ENCODE measurements at places on chromosomes 5 and 9.

- no peak overlapping the region for H3K4me3 ChIP-seq
- H3K27me3 ChIP-seq: no peaks in the 10 kb centered on the region
- no peaks in the 10 kb centered on the region for H3K36me3 ChIP-seq
These were observed 660.3 kb upstream of the WWC1 start for GRCh38 chr5:167631191-167631590.

DNA sequence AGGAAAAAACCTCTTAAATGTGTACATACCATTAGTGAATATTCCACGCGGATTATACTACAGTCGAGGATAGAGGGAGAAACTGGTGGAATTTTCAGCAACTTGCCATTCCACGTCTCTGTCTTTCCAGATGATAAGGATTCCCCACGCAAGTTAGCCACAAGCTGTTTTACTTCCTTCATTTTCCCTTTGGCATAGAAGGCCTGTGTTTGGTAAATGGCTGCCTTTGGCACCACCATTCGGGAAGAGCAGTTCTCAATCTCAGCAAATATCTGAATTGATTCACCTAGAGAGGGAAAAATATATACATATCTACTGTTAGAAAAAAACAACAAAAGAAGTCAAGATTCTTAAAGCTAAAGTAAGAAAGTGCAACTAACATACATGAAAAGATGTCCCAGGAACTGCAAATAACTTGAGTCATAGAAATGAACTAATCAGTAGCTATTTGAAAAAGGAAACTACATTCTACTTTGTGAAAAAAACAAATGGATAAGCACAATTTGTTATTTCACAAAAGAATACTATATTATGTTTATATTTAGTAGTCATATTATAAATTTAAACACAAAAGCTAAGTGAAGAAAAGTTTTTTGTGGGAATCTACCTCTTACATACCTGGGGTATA lies 8.1 kb downstream of the ARRDC3 start:
- H3K4me3 ChIP-seq: no peak overlapping the region
- no peak for DNase-seq
- peaks cover 17% of the 10 kb centered on the region for H3K4me1 ChIP-seq
- H3K27ac ChIP-seq: no peak overlapping the region

DNA sequence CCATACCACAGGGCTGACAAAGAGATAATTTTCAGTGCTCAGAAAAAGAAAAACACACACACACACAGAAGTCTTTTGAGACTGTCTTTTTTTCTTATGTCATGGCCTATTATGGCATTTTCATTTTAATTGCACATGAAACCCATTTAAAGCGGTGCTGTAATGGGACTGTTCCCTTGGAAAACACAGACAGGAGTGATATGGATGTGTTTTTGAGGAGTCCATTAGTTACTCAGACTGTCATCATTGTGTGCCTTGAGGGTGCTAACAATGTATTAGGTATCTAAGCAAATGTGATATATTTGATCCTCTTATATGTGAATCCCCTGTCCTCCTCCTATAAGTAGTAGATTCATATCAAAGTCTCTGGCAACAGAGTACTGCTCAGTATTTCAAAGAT lies 642.0 kb upstream of the WWC1 start:
- no peaks in the 10 kb centered on the region for H3K4me1 ChIP-seq
- H3K27me3 ChIP-seq: no peaks in the 10 kb centered on the region
- H3K36me3 ChIP-seq: no peaks in the 10 kb centered on the region
- H3K27ac ChIP-seq: no peak overlapping the region
- DNase-seq: no peak
- H3K4me3 ChIP-seq: no peak overlapping the region

DNA sequence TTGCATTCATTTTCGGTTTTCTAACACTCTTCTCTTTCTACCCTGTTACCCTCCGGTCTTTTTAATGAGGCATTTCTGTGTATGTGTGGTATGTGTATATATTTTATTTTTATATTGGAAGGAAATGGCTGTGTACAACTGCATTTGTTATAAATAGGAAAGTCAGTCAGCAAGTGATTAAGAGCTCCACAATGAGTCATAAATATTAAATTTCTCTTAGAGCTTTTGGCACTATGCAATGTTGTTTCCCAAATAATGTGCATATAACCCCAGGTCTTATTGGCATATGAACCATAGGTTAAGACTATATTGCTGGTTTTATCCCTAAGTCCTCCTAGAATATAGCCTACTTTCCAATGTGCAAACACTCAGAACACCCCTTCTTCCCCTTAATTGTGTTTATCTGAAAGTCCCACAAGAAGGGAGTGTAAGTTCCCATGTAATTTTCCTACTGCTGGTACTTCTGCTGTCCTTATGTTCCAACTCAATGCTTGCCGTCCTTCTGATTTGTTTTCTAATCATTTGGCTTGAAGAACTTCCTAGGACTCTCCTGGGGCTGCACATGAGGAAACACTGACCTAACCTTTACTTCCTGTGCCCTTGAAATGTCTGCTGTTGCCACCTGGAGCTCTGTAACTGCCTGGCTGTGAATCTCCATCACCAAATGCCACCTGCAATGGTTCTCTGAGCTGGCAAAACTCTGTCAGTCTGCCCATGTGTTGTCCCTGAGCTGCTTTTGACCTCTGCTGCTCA lies 65.5 kb upstream of the PCSK5 start:
- H3K27ac ChIP-seq: no peak overlapping the region
- peaks cover 3% of the 10 kb centered on the region for H3K27me3 ChIP-seq
- no peaks in the 10 kb centered on the region for H3K4me1 ChIP-seq
- no peak for DNase-seq
- no peaks in the 10 kb centered on the region for H3K36me3 ChIP-seq

DNA sequence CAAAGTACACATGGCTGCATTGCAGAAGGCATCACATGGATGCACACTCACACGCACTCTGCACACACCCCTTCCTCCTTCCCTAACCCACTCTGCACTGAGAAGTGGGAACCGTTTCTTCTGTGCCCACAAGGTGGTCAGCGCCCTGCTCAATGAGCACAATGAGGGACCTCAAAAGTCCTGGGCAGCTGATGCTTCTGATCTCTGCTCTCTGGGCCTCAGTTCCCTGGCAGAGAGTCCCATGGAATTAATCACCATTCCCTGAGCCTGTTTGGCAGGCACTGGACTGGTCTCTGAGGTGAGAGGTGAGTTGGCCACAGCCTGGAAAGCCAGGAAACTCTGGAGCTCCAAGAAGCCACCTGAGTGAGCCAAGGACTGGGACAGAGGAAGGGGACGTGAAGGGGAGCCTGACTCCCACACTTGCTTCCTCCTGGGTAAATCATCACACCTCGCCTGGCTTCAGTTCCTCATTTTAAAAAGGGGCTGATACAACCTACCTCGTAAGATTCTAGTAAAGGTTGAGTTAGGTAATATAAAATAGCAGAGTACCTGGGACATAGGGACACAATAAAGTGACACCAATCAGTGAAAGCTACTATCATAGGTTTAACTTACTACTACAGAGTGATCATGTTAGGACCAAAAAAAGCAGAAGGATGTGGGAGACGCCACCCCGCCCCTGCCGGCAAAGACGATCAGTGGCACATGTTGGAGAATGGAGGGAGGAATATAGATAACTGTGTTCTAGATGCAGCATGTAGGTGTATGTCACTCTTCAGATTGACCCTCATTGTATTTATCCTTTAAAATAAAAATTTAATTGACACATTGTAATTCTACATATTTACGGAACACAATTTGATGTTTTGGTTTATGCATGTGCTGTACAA lies 21.1 kb upstream of the IGFBPL1 start:
- peak; percentile 44 for DNase-seq
- no peaks in the 10 kb centered on the region for H3K27me3 ChIP-seq
- H3K36me3 ChIP-seq: no peaks in the 10 kb centered on the region
- H3K27ac ChIP-seq: no peak overlapping the region
- H3K4me3 ChIP-seq: no peak overlapping the region
